ENCODE measurements at places on chromosomes 6 and 20. TPM values are rescaled to one million over a fixed set of nuclear protein-coding genes. Genes with fewer than 3 reads are reported as not detected.

DNA sequence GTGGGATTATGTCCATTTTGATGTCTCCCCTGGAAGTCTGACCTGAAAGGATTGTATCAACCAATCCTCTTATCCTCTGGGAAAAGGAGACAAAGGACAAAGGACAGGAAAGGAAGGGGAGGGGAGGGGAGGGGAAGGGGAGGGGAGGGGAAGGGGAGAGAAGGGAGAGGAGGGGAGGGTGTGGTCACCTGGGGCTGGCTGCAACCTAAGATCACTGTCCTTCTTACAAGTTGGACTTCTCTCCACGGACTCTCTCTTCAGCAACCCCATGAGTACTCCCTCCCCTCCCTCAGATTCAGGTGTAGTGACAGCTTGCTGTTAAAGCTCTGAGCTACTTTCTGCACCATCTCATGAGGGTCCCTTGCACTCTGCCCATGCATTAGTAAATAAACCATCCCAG lies 58.9 kb upstream of the KLHL31 start:
- no peaks in the 10 kb centered on the region for H3K4me1 ChIP-seq
- no peak overlapping the region for H3K4me3 ChIP-seq
- no peaks in the 10 kb centered on the region for H3K27me3 ChIP-seq
- DNase-seq: no peak

DNA sequence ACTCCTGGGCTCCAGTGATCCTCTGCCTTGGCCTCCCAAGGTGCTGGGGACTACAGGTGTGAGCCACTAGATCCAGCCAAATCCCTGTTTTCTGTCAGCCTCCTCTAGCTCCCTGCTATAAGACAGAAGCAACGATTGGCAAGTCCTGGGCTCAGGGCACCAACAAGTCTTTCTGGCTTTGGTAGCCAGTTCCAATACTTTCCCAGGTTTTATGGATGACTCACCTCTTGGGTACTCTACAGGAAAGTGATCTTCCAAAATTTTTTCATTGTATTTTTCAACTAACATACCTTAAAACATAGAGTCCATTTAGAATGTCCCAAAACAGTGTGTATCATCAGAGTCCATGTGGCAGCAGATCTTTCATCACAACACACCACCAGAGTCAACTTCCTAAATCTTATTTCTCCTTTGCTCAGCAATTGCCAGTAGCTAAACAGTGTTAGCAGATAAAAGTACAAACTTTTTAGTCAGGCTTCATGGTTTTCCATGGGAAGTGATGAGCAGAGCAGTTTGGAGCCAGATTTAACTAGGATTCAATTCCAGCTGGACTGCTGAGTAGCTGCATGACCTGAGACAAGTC lies 13.3 kb downstream of the GABBR1 start:
- no peaks in the 10 kb centered on the region for H3K27me3 ChIP-seq
- no peaks in the 10 kb centered on the region for H3K36me3 ChIP-seq
- no peaks in the 10 kb centered on the region for H3K4me1 ChIP-seq

DNA sequence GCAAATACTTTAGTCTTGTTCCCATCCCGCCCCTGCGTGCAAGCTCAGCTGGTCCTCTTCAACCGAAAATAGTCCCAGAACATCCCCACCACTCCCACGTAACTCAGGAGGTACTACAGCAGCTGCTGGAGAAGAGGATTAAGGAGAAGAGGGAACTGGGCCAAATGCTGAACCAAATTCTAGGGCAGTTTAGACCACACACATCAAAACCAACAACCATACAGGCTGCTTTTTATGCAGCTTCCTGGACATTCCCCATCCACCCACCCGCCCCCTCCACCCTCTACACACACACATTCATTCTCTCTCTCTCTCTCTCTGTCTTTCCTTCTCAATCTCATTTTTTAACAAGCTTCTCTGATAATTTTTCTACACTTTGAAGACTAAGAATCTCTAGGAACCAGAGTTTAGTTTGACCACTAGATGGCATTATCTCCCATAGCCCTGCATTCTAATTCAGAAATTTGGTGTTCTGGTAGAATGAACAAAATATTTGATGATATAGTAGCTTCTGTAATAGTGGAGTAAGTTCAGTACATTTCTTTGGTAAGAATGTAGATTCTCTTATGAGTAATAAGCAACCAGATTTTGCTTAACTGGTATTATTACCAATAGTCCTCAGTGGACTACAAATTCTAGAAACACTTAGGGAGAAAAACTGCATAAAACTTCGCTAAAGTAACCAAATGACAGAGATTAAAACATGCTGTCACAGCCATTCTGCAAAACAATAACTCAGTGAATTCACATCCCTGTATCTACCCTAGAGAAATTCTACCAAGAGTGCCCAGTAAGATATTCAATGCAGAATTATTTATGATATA lies 52.1 kb upstream of the BEND6 start:
- H3K36me3 ChIP-seq: no peaks in the 10 kb centered on the region
- H3K27me3 ChIP-seq: no peaks in the 10 kb centered on the region
- no peak overlapping the region for H3K4me3 ChIP-seq
- H3K27ac ChIP-seq: no peak overlapping the region
- no peak for DNase-seq

GRCh38 chr6:17220040-17220910 lies 60.9 kb upstream of the RBM24 start:
- H3K27me3 ChIP-seq: no peaks in the 10 kb centered on the region
- DNase-seq: no peak
- H3K27ac ChIP-seq: no peak overlapping the region
- H3K4me3 ChIP-seq: no peak overlapping the region
- no peaks in the 10 kb centered on the region for H3K36me3 ChIP-seq
- no peaks in the 10 kb centered on the region for H3K4me1 ChIP-seq

DNA sequence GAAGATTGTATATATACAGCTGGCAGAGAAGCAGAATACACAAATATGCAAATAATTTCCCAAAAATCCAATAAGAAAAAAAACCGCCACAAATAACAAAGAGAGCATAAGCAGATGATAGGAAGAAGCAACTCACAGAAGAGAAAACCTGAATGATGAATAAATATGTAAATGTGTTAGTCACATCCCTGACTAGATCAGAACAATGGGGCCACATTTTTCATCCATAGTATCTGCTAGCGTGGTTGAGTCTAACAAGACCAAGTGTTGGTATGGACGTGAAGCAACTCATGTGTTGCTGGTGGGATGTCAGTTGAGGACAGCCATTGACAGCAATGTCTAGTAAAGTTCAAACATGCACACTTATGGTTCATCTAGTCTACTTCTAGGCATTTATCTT lies 3.9 kb upstream of the SLC22A3 start:
- no peaks in the 10 kb centered on the region for H3K36me3 ChIP-seq
- DNase-seq: no peak
- H3K4me3 ChIP-seq: no peak overlapping the region
- no peak overlapping the region for H3K27ac ChIP-seq
- H3K27me3 ChIP-seq: no peaks in the 10 kb centered on the region

- H3K4me1 ChIP-seq: no peaks in the 10 kb centered on the region
- H3K27ac ChIP-seq: no peak overlapping the region
- H3K36me3 ChIP-seq: no peaks in the 10 kb centered on the region
- DNase-seq: peak; percentile 80
- no peak overlapping the region for H3K4me3 ChIP-seq
Observed at GRCh38 chr6:5453546-5453945, 192.2 kb downstream of the FARS2 start.

- no peak overlapping the region for H3K27ac ChIP-seq
- no peaks in the 10 kb centered on the region for H3K27me3 ChIP-seq
- no peaks in the 10 kb centered on the region for H3K4me1 ChIP-seq
- no peak for DNase-seq
- H3K4me3 ChIP-seq: no peak overlapping the region
Observed at GRCh38 chr6:70028926-70029325, 162.6 kb downstream of the COL19A1 start.

GRCh38 chr6:107217248-107217647 lies 101.9 kb upstream of the BEND3 start:
- no peaks in the 10 kb centered on the region for H3K4me1 ChIP-seq
- H3K36me3 ChIP-seq: no peaks in the 10 kb centered on the region
- DNase-seq: no peak
- no peak overlapping the region for H3K4me3 ChIP-seq

DNA sequence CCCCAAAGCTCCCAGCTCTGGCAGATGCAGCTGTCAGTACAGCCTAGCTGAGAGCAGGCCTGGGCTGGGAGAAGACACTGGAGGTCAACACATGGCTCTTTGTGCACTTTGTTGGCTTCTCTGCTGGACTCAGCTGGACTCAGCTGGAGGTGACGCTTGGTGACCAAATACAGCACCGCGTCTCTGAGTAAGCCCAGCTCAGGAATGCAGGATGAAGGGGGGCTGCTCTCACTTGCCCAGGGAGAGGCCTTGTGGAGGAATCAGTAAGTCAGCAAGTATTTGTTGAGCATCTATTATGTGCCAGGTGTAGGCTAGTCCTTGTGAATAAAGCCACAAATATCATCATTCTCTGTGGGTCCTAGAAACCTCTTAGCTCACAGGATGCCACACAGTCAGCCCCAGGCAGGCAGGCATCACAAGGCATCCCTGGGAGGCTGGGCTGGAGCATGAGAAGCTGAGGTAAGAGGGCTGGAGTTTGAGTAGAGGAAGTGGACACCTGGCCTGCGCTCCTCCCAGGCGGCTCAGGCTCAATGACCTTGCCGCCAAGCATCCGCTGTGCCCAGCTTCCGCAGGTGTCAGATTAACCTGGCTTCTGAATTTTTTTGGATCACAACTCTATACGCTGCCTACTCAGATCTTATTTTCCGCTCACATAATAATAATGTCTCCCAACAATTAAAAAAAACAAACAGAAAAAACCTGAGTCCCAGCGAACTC lies 95.4 kb downstream of the TMEM170B start:
- H3K36me3 ChIP-seq: no peaks in the 10 kb centered on the region
- no peaks in the 10 kb centered on the region for H3K27me3 ChIP-seq
- H3K27ac ChIP-seq: peak overlapping the region; percentile 42
- no peak for DNase-seq
- peaks cover 26% of the 10 kb centered on the region for H3K4me1 ChIP-seq
- no peak overlapping the region for H3K4me3 ChIP-seq

GRCh38 chr6:125839471-125839870 lies 48.7 kb downstream of the NCOA7 start:
- no peak overlapping the region for H3K27ac ChIP-seq
- peaks cover 10% of the 10 kb centered on the region for H3K4me1 ChIP-seq
- H3K27me3 ChIP-seq: no peaks in the 10 kb centered on the region
- DNase-seq: no peak
- no peaks in the 10 kb centered on the region for H3K36me3 ChIP-seq

DNA sequence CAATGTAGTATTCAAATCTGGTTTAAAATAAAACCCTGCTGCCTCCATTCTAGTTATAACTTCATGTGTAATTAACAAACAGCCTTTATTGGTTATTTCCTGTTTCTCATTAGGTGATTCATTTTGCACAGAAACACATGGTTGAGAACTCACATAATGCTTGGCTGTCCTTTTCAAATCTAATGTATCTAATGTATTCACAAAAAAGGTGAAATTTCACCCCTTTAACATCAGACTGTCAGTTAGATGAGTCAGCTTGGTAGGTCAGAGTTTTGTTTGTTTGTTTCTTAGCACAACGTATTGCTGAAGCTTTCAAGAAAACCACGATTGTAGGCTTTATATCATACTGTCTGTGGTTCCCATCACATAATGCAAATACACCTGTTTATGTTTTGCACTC lies 78.7 kb upstream of the TMEM30A start:
- no peaks in the 10 kb centered on the region for H3K27me3 ChIP-seq
- H3K36me3 ChIP-seq: no peaks in the 10 kb centered on the region
- H3K27ac ChIP-seq: no peak overlapping the region
- H3K4me3 ChIP-seq: no peak overlapping the region
- DNase-seq: no peak
- H3K4me1 ChIP-seq: no peaks in the 10 kb centered on the region

DNA sequence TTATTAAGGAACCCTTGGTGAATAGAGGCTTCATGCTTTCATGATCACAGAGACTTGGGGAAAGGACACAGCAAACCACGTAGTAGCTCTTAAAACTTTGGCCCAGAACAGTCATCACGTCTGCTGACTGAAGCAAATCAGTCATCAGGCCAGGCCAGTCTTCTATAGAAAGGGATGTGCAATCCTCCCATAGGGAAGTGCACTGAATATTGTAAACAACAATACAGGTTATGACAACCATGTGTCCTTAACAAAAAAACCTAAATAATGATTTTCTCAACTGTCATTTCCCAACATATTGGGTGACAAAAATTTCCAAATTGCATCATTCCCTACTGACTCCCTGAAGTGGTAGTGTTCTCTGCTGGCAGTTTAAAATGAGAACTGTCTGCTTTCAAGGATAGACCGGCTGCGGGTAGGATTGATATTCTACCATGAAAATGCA lies 388.2 kb upstream of the CITED2 start:
- no peaks in the 10 kb centered on the region for H3K27me3 ChIP-seq
- H3K4me1 ChIP-seq: peaks cover 14% of the 10 kb centered on the region
- no peak for DNase-seq
- H3K4me3 ChIP-seq: no peak overlapping the region

GRCh38 chr20:51318058-51318949 lies 224.2 kb downstream of the NFATC2 start:
- no peak overlapping the region for H3K4me3 ChIP-seq
- no peaks in the 10 kb centered on the region for H3K27me3 ChIP-seq
- H3K27ac ChIP-seq: no peak overlapping the region
- no peaks in the 10 kb centered on the region for H3K4me1 ChIP-seq

Gene NEDD9
- 13.2 TPM for total RNA-seq

Gene MOCS1
- 11.5 TPM for total RNA-seq

Gene ADTRP
- 0.24 TPM for total RNA-seq

Gene EYS
- 0.03 TPM for total RNA-seq

Gene KCNS1
- total RNA-seq: 0.16 TPM

Gene GSTA3
- total RNA-seq: not detected

Gene BPIFB1
- total RNA-seq: not detected

Gene SLC35F1
- total RNA-seq: 0.28 TPM

Gene ABHD16B
- not detected for total RNA-seq

Gene NAPB
- total RNA-seq: 4.2 TPM
